Naive thymus-derived CD8-positive, alpha-beta T cell (primary cell): ENCODE measurements at places on chromosomes 6 and 20.

DNA sequence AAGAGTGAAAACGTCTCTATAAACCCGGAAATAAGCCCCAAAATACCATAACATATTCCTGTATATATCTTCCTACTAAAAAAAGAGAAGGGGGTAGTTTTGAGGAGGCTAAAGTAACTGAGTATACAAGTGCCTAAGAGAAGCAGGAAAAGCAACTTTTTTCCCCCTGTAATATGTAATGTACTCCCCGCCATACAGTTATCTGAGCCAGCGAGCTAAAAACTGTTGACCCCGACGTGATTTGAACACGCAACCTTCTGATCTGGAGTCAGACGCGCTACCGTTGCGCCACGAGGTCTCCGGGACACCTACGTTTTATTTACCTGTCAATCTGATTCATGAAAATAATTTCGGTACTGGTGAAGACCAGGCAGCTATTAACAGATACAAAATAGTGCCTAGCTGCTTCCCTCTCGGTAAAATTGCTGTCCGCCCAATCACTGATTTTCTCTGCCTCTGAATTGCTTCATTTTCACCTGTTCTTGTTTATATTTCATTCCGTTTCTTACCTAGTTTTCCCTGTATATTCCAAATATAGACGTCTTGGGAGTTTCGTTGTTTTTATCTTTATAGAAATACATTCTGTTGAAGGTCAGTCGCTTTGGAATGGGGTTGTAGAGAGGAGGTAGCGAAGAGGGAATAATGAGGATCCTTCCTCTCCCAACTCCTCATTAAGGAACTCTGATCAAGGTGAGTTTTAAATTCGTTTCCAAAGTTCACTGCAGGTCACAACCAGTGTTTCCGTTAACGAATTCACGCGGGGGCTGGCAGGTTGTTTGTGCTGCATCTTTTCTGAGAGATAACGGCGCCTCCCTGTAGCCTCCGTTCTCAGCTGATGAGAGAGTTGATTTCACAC, 33.6 kb upstream of the BTN3A2 start:
- peak; percentile 33 for DNase-seq

GRCh38 chr20:58554541-58554940, 39.3 kb upstream of the APCDD1L start:
- no peak for DNase-seq

DNA sequence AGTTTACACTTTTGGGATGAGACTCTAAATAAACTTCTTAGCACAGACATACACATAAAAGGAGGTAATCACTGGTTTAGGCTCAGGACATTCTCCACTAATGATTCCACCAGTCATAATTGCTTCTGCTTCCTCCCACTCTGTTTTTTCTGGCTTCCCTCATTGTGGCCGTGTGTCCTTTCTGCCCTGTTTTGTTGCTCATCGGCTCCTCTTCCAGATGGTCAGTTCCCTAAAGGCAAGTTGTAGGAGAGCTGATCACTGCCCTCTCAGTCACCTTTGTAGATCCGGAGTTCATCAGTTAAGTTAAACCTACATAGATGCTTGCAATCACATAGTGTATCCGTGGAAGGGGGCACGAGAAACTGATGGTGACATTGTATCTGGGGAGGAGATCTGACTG, 200.5 kb upstream of the ARG1 start:
- no peak for DNase-seq

DNA sequence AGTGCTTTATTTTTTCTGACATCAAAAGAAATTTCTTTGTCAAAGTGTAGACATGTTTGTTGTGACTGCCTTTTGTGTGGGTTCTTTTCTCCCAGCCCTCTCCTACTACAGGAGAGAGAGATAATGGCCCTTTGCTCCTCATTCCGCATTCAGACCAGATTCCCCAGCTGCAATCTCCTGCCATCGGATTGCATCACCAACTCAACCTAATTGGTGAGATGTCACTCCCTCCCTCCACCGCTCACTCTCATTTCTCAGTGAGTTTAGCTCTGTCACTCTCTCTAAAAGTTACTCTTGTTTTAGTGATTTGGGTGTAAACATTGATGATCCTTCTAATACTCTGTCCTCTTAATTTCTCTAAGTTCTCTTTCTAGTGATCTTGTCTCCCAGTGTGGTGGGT, 22.7 kb downstream of the UTRN start:
- no peak for DNase-seq

DNA sequence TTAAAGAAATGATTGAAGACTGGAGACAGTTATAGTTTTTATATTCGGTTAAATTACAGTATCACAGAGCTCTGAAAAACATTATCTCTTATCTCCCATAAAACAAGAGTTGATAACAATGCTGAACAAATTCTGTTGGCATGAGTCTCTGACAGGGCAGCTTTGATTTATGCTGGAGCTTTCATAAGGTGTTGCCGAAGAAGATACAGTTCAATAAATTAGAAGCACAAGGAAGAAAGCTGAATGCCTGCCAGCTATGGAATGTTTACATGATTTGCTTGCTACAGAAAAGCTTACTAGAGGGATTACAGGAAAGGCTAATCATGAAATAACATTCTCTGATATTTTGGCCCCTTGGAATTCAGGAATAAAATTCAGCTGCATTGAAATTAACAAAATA, 431.9 kb upstream of the GJE1 start:
- DNase-seq = no peak

DNA sequence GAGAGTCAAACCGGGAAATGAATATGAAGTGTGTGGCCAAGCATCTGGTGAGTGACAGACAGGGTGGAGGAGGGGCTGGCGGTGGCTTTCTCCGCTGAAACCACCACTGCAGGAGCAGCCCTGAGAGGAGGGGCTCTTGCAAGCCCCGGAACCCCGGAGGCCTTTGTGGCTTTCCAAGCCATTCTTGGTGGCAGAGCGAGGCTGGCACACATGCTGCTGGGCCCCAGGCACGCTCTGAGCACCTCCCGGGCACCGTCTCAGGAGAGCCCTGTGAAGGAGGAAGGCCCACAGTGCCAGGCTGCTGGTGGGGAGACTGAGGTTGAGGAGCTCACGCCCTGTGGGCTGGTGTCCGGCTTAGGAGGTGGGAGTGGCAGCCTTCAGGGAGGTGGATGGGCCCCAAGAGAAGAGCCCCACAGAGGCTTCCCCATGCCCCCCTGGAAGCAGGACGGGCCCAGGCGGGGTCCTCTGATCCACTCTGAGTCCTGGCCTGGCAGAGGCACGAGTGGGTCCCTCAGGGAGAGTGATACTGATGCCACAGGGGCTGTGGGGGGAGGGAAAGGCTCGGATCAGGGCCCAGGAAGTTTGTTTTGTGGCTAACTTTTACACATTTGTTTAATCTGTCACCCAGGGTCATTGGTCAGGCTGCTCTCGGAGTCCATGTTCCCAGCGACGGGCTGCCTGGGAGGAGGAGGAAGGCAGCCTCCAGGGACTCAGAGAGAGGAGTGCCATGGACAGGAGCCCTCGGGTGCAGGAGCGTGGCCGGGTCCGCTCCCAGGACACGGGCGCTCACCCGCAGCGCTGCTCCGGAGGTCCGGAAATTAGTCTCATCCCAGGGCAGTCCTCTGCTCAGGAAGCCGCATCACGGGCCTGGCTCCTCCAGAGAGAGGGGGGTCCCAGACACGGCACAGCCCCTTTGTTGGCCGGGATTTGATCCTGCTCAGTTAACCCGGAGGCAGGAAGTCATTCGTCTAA, 170.7 kb downstream of the ERMARD start:
- DNase-seq = no peak

DNA sequence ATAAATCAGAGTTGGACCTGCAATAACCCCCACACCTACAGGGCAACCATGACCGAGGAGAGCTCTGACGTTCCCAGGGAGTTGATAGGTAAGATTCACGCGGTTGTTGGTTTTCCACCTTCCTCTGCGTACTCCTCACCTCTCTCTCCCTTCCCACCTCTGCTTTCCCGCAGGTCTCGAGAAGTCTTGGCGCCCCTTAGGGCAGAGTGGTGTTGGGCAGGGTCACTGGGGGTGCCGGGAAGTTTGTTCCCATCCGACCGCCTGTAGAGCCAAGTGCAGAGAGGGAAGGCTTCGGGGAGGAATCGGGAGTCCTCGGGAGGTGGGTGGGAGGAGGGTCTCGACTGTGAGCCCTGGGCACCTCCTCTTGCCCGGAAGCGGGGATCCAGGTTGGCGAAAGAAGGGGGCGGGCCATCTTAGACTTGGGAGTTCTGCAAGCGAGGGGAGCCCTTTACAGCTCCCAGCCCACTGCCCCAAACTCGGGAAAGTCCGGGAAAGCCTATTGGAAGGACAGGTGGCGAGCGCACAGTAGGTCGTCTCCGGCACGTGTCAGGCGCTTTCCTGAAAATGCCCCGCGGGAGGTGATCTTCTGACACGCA, 672 bp downstream of the CARMIL1 start:
- DNase-seq = no peak

DNA sequence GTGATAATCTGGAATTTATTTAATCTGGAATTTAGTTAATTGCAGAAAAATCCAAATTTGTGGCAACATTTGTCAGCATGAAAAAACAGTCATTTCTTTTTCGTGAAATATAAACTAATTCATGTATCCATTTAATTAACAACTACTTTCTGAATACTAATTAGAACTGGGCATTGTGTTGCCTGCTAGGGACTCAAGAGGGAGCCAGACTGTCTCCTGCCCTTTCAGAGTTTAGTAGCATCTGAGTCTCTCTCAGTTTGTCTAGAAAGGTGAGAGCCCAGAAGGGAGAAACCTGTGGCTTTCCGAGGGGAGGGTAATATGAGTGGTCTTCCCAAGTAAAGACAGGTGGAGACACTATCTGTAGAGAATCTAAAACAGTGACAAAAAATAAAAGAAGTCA, 210.9 kb upstream of the HDDC2 start:
- no peak for DNase-seq

DNA sequence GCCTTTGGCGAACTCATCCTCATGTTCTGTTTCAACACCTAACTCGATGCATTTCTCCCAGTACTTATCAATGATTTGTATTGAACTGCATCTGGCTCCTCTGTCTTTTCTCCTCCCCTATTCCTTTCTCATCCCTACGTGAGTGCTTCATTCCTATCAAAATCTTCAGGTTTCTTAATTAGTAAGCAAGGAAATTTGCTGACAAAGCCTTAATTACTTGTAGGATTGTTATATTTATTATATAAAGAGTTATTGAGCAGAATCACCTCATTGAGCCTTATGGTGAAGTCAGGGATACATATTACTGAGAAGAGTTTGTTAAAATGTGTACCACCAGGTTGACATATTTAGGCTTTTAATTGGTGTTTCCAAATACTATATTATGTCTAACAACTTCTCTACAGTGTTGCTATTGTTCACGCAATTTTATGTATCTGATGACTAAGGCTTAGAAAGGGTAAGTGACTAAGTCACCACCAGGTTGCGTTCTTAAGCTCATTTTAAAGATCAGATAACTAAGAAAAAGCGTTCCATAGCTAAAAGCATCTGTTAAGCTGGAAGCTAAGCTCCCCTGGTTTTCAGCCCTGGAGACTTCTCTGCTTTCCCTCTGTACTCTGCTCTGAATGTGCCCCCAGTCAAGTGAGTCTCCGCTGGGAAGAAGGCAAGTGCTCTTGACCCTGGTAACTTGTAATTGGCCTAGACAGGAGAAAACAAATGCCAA, 18.9 kb downstream of the SCGN start:
- no peak for DNase-seq

GRCh38 chr20:38420388-38421085, 14.6 kb downstream of the SNHG17 start:
- no peak for DNase-seq

GRCh38 chr20:22312744-22313346, 271.5 kb downstream of the FOXA2 start:
- DNase-seq = no peak

- DNase-seq = no peak
Observed at GRCh38 chr6:2950713-2951112, 20.7 kb downstream of the SERPINB6 start.

- DNase-seq = no peak
Observed at GRCh38 chr6:45675634-45676033, 297.9 kb upstream of the SUPT3H start.

DNA sequence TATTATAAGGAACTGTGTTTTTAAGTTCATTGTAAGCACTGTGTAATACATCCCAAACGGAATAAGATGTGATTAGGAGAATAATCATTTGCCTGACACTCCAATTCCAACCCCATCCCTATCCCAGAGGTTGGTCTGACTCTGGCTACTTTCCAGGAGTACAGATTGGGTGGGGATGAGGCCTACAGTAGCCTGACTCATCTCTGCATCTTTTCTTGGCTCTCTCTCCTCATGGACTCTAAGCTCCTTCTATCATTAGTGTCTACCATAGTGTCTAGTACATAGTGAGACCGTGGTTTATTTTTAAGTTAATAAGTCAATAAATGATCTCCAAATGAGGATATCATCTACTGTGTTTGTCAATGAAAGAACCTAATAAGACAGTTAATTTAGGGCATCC, 92.2 kb upstream of the CNKSR3 start:
- no peak for DNase-seq

GRCh38 chr20:49705358-49705757, 8.3 kb downstream of the B4GALT5 start:
- no peak for DNase-seq

DNA sequence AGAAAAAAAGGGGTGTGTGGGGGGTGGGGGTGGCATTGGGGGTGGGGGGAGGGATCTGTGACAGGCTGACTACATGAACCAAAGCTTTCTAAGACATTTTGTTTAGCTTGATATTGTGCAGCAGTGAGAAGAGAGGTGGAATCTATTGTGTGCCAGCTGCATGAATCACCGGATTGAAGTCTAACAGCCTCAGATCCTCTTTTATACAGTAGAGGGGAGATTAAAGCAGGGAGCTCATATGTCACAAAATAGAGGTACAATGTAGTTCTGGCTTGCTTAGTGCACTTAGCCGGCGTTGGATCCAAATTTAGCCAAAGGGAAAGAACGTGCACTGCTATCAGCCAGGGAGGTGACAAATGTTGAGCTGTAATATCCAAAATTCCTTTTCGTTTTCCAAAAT, 404.2 kb upstream of the CITED2 start:
- no peak for DNase-seq

DNA sequence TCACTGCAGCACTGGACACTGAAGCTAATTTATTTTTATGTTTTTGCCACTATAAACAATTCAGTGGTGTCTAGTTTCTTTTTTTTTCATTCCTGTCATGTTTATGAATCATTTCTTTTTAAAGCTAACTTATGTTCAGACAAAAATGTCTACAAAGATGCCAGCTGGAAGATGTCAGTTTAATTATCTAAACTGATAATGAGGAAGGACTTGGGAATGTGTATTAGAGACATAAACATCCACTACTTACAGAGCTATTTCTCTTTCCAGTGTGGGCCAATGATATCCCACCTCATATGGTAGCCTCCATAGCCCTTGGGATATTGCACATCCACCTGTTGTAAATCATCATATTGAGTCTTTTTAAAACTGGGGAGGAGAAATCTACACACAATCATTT, 132.1 kb upstream of the FAM184A start:
- no peak for DNase-seq
